ENCODE measurements at places on chromosomes 7 and 10. TPM values are rescaled to one million over a fixed set of nuclear protein-coding genes. Genes with fewer than 3 reads are reported as not detected.

GRCh38 chr10:62724465-62724864 lies 80.1 kb upstream of the ADO start:
- no peak for DNase-seq

GRCh38 chr7:1729773-1730172 lies 59.7 kb downstream of the ELFN1 start:
- no peak for DNase-seq

GRCh38 chr10:115093286-115093775 lies at the start of gene ATRNL1:
Gene ATRNL1 (plus strand): TSS chr10:115093365. CDS start chr10:115093751, 386 bp downstream.
- no peak for DNase-seq

- no peak for DNase-seq
Observed at GRCh38 chr10:80540981-80541750, 3.5 kb downstream of the SH2D4B start.

- DNase-seq = no peak
Observed at GRCh38 chr7:121002048-121002756, 13.7 kb downstream of the CPED1 start.

DNA sequence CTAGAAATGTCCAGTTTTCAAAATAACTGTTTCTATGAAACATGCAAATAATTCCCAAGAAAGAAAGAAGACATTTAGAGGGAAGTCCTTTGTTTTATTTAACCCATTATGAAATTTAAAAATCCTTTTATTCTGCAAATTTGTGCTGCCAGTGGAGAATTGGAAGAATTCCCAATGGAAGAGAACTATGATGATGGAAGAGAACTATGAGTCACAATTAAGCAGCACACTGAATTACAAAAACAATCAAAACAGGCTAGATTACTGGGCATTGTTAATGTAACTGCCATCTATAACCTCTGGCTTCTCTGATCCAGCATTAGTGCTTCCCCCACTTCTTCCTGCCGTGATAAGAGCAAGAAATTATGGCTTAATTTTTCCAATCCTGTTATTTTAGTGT lies 126.2 kb upstream of the FEZF1 start:
- DNase-seq = no peak

GRCh38 chr7:113083132-113083815 lies 3.4 kb downstream of the GPR85 start:
- no peak for DNase-seq

DNA sequence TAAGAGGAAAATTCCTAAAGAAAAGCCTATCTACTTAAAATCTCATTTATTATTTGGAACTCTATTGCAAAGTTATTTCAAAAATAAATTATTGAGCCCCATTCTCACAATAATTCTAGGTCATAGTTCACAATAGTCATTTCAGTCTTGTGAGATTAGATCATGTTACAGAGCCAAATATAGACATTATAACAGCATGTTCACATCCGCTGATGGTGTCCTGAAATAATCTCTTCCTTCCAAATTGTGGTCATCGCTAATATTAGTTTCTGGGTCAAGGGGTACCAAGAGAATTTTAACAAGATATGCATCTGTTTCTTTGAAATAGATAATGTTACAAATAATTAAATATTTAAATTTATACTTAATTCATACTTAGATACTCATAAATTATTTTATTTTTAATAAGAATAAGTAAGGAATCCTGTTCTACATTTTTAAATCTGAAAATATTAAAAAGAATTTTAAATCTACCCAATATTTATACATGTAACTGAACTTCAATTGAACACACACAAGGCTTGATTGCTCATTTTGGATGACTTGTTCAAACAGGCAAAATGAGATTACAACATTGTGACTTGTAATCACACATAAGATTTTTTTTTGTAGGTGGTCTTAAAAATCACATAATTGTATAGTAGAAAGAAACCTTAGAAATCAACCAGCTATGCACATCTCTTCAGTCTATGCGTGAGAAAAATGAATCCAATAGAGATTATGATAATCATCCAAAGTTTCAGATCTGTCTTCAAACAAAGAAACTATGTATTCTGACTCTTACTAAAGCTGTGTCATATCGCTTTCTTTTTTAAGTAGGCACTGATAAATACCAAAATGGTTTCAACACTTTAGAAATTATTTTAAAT lies 13.1 kb downstream of the GNAT3 start:
- no peak for DNase-seq

- no peak for DNase-seq
Observed at GRCh38 chr7:46880508-46881196, 701.3 kb downstream of the TNS3 start.

GRCh38 chr7:147279514-147279913 lies 1162.9 kb downstream of the CNTNAP2 start:
- DNase-seq = no peak

GRCh38 chr7:84508606-84509005 lies 314.0 kb upstream of the SEMA3A start:
- no peak for DNase-seq

GRCh38 chr10:48634198-48634983 lies 29.5 kb upstream of the ARHGAP22 start:
- DNase-seq = no peak

DNA sequence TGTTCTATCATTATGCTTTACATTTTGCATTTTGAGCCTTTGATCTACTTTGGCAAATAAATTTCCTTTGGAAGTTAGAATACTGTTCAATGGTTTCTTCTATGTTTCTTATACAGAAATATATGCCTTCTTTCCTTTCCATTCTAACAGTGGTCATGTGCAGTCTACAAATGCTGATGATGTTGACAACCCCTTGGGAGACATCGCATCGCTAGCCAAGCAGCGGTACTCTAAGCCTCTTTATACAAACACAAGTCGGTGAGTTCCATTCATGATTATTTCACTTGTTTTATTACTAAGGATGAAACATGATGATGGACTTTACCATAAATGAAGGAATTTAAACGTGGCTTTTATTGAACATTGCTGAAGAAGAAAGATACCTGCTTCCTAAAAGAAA lies 48.1 kb upstream of the ZPBP start:
- no peak for DNase-seq

- DNase-seq = no peak
Observed at GRCh38 chr10:47029181-47030009, 118.2 kb downstream of the PTPN20 start.

DNA sequence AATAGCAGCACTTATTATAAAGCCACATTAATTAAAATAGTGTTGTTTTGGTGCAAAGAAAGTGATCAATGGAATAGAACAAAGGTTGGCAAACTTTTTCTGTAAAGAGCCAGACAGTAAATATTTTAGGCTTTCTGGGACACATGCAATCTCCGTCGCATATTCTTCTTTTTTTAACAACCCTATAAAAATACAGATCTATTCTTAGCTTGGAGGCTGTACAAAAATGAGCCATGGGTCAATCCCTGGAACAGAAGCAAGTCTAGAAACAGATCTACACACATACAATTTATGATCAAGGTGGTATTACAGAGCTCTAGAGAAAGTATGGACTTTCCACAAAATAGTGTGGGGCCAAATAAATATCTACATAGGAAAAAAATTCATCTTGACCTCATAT lies 71.8 kb downstream of the ARHGAP21 start:
- DNase-seq = no peak

The GPR22 gene
- 2.2 TPM for total RNA-seq

The ANKRD2 gene
- 0.69 TPM for total RNA-seq

The LRRC61 gene
- total RNA-seq = 3.7 TPM

The ACSM6 gene
- total RNA-seq = 0.48 TPM

All from urinary bladder (tissue), 4 donors.